ENCODE measurements at places on chromosomes 2 and 18.

- DNase-seq, result no peak
Observed at GRCh38 chr2:219521066-219521880, 7.0 kb downstream of the ASIC4 start.

GRCh38 chr2:14261771-14262170, 370.7 kb upstream of the LRATD1 start:
- DNase-seq, result no peak

- no peak for DNase-seq
Observed at GRCh38 chr2:156343940-156344301, 11.4 kb upstream of the NR4A2 start.

- no peak for DNase-seq
Observed at GRCh38 chr2:203800783-203801182, 66.8 kb upstream of the CTLA4 start.

GRCh38 chr2:13091861-13092378, 375.2 kb downstream of the TRIB2 start:
- no peak for DNase-seq

- DNase-seq, result no peak
Observed at GRCh38 chr2:120783969-120784372, 48.3 kb downstream of the GLI2 start.

DNA sequence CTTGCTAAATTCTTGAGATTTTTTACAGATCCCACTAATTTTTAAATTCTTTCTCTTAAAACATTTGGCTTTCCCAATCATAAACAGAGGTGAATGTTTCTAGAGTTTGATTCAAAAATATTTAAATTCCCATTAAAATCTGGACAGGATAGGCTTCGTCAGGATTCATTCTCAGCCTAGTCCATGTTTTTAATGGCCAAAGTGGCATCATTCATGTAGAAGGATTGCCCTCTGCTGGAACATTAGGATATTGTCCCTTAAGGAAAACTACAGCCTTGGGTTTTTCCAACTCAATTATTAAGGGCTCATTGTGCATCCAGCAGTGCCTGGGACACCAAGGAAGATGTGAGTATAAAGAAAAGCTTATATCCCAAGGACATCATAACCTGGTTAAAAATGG, 71.7 kb downstream of the TPGS2 start:
- no peak for DNase-seq

DNA sequence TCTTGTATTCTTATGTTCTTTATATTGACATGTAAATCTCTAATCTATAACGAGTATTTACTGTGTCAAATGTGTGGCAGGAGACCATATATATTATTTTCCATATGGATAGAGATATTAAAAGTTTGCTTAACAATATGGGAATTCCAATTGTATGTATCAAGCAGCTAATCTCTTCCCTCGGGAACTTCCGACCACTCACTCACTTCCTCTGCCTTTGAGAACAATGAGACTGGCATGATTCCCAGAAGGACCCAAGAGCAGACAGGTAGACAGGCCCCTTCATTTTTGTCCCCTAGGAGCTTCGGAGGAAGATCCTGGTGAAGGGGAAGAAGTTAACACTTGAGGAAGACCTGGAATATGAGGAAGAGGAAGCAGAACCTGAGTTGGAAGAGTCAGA, 24.1 kb downstream of the PLCD4 start:
- DNase-seq, result no peak

DNA sequence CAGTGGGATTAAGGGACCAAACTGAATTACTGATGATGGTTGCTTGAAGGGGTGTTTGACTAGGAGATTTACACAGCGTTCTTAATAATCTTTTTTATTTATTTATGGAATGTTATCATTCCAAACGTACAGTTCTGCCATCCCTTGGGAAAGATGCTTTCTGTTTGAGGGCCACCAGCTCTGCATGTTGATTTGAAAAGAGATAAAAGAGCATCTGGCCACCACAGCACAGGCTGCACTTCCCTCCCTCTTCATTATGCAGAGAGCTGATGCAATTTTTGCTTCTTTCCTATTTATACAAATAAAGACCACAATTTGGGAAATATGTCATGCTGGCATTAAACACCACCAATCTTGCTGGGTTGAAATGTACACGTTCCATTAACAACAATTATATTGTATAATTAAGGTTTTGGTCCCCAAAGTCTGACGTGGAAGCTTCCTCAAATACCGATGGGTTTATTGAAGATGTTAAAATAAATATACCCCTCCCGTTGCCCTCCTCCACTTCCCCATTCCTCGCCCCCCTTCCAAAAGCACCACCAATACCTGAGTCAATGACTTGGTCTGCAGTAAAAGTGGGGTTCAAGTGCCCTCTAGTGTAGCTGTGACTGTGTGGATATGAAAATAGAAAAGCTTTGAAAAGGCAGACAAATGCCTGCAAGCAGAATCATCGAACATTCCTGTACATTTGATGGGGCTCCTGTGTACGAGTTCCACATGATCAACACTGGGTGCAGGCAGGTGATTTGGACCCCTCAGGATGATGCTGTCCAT, 211.9 kb downstream of the HRH4 start:
- no peak for DNase-seq

DNA sequence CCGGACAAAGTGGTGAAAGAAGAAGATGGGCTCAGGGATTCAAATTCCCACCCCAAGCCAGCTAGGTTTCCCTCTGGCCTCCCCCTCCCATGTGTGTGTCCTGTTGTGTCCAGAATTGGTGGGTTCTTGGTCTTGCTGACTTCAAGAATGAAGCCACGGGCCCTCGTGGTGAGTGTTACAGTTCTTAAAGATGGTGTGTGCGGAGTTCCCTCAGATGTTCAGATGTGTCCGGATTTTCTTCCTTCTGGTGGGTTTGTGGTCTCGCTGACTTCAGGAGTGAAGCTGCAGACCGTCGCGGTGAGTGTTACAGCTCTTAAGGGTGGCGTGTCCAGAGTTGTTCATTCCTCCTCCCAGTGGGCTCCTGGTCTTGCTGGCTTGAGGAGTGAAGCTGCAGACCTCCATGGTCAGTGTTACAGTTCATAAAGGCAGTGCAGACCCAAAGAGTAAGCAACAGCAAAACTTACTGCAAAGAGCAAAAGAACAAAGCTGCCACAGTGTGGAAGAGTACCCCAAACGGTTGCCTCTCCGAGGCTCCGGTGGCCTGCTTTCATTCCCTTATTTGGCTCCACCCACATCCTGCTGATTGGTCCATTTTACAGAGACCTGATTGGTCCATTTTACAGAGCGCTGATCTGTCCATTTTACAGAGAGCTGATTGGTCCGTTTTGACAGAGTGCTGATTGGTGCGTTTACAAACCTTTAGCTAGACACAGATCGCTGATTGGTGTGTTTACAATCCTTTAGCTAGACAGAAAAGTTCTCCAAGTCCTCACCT, 37.7 kb upstream of the KLF11 start:
- no peak for DNase-seq

GRCh38 chr2:174630107-174630506, 32.5 kb upstream of the WIPF1 start:
- DNase-seq, result no peak

GRCh38 chr18:36899289-36899688, 70.4 kb downstream of the KIAA1328 start:
- DNase-seq, result no peak

DNA sequence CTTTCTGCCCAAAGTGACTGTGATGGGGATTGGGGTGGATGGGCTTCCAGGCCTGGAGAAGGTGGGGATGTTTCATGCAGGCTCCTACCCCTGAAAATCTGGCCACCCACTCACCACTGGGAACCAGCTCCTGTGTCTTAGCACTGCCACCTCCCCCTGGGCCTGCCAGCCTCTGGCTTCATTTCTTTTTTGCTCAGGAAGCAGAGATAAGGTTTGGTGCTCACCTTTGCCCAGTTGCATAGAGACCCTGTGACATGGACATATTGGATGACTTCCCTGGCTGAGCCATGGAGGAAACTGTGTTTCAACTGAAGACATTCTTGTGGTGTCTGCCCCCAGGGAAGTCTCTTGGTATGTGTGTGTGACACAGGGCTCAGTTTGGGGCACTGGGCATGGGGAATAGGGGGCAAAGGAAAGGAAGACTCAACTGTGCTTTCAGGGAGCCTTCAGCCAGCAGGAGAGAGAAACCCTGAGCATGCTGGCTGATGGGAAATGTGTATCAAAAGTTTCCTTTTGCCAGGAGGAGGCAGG, 16.7 kb downstream of the CTIF start:
- no peak for DNase-seq

DNA sequence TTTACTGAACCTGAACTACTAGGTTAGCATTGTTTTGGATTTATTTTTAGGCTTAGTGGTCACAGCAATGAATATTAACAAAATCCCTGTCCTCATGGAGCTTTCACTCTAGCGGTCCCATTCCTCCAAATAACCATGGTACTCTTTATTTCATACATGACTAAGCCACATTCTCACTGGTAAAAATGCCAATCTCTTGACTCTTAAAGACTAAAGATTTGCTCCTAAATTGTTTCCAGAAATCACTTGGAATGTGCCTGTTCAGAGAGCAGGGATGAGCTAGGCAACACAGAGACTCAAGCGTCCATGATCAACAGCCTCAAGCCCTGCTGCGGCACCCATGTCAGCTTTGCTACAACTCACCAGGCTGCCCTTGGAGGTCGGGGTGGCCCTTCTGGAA, 13.5 kb downstream of the LMAN1 start:
- no peak for DNase-seq

DNA sequence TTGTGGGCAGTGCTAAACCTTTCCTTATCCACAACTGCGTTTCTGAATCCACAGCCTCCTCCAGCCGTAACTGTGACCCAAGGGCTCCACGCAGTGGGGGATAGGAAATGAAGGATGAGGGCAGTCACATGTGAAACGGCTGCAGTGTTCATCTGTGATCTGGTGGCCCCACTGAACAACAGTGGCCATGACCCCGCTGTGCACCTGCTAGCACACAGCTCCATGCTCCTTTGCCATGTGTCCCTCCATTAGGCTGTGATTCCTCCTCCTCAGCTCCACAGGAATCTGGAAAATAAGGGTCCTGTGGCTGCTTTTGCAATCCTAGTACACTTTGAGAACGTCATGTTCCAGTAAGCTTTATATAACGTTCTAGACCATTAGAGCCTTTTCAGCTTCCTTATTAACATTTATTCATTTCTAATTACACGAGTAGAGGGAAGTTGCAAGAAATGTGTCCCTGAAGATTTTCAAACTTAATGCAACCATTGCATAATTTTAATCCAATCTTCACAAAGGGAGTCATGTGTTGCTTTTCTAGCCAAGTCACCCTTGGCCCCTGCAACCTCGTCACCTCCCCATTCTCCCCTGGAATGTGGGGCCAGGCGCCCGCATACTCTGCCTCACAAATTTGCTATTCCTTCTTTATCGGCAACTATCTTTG, 7.1 kb upstream of the NAPG start:
- DNase-seq, result peak; percentile 57

DNA sequence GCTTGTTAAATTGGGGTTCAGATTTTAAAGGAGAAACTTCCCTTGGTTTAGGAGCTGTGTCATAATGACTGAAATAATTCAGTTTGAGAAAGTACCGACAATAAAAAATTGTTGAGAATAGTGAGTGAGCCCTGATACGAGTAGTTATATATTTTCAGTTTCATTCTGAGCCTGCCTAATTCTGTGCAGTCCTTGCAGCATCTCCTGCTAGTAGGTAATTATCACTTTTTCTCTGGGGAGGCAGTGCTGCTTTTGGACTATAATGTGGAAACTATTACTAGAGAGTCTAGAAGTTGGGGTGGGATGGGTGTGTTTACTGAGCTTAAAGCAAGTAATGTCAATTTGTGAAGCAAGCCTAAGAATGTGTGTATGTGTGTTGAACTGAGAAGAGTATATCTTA, 21.7 kb downstream of the ZNF638 start:
- no peak for DNase-seq

DNA sequence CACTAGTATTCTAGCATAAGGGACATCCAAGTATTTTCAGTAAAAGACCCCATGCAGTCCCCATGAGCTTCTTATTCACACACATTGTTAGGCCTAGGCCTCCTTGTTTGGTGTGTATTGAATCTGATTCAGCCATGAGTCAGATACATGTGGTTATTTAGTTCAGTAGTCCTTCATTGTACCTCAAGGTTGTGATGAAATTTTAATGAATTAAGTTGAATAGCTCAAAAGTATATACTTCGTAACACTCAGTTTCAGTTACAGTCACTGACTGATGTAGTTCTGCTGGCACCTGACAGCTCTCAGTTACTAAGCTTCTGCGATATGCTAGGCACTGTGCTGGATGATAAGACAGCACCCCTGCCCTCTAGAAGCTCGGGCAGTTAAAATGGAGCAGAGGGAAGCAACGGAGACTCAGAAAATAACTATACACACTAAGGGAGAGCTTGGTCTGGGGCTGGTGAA, 86.4 kb downstream of the XRCC5 start:
- DNase-seq, result no peak

DNA sequence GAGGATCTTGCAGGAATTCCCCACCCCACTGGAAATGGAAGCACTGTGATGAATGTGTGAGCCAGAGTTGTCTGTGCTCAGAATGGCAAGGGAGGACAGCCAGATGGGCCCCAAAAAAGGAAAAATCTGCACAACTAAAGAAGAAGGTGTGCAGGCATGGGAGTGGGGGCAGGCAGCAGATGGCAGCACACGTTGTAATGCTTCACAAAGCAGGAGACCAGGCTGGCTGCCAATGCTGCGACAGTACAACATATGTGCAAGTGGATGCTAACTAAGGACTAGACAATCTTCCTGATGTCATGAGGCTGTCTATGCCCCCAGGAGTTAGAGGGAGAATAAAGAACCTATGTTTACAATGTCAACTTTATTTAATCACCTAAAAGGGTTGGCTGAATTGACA, 27.2 kb downstream of the ST6GAL2 start:
- peak; percentile 23 for DNase-seq

- DNase-seq, result peak; percentile 83
Observed at GRCh38 chr2:216829533-216829932, 30.3 kb downstream of the TNP1 start.

GRCh38 chr2:128368437-128369107, 49.9 kb upstream of the HS6ST1 start:
- DNase-seq, result no peak

- DNase-seq, result no peak
Observed at GRCh38 chr2:127007652-127008051, 99.3 kb downstream of the BIN1 start.

DNA sequence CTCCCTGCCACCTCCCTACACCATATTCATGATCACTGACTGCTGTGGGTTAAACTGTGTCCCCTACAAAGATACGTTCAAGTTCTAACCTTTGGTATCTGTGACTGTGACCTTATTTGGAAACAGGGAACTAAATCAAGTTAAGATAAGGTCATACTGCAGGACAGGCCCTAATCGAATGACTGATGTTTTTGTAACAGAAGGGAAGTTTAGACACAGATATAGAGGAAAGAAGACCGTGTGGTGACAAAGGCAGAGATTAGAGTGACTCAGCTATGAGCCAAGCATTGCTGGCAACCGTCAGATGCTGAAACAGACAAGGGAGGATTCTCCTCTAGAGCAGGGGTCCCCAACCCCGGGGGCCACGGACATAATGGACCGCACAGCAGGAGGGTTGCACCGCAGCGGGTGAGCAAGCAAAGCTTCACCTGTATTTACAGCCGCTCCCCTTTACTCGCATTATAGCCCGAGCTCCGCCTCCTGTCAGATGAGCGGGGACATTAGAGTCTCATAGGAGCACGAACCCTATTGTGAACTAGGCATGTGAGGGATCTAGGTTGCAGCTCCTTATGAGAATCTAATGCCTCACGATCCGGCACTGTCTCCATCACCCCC, 28.9 kb upstream of the RNF152 start:
- no peak for DNase-seq

GRCh38 chr2:221293949-221294742, 278.0 kb downstream of the EPHA4 start:
- no peak for DNase-seq
